ENCODE measurements at places on chromosomes 7 and 10. TPM values are rescaled to one million over a fixed set of nuclear protein-coding genes. Genes with fewer than 3 reads are reported as not detected.

- DNase-seq: no peak
Measured at GRCh38 chr7:25967278-25968204, 184.5 kb upstream of the NFE2L3 start.

Gene BTBD16
- total RNA-seq: not detected

DNA sequence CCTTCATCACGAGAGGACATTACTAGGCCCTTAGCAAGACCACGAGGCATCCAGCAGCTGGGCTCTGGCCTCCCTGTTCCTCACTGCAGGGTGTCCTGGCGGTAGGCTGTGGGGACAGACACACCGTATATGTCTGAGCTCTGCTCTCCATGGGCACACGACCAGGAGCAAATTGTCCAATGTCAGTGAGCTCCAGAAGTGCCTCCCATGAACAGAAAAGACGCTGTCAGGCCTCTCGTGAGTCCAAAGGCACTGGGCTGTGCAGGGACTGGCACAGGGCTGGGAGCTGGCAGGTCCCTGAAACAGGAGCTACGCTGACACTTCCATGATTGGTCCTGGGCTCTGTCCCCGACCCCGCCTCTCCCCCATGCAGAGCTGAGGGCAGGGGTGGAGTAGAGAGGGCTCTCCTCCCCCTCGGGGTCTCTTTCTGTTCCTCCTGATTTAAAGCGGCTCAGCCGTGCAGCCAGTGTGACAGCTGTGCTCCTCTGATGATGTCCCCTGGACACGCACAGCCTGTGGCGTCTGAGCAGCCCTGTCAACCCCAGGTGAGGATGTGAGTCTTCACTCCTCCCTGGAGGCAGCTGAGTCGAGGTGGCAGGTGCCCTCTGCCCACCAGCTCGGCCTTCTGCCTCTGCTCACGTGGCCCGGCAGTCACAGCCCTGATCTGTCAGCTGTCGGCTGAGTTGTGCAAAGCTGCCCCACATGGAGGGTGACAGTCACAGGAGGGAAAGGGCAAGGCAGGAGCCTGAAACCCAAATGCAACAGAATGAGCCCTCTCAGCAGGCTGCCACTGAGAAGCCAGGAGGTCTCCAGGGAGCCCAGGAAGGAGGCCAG is 13.0 kb downstream of the ANTXRL start:
- DNase-seq: no peak

- DNase-seq: no peak
Measured at GRCh38 chr10:93596539-93596938, 4.5 kb downstream of the RBP4 start.

DNA sequence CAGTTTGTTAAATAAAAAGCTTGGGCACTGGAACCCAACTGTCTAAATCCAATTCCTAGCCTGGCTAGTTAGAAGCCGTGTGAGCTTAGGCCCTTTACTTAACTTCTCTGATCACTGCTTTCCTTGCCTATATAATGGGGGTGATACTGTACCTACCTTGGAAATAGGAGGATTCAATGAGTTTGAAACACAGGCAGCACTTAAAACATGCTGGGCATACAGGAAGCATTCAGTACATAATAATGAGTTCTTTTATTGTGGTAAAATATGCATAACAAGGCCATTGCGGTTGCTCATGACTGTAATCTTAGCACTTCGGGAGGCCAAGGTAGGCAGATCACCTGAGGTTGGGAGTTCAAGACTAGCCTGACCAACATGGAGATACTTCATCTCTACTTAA is 47.4 kb upstream of the SEPHS1 start:
- DNase-seq: no peak

GRCh38 chr7:66967029-66967428 is 28.4 kb downstream of the SBDS start:
- no peak for DNase-seq

Gene CHAT
- not detected for total RNA-seq

GRCh38 chr7:68246189-68246633 is 1249.6 kb downstream of the TYW1 start:
- DNase-seq: peak; percentile 88

GRCh38 chr10:124926548-124926947 is 15.4 kb upstream of the ZRANB1 start:
- no peak for DNase-seq

- peak; percentile 97 for DNase-seq
Measured at GRCh38 chr7:33986951-33987947, 81.9 kb downstream of the BMPER start.

Gene RAMP3
- total RNA-seq: not detected

GRCh38 chr10:101816376-101816775 is 1.9 kb downstream of the OGA start:
- DNase-seq: no peak

Gene CFAP70
- total RNA-seq: 3.7 TPM

DNA sequence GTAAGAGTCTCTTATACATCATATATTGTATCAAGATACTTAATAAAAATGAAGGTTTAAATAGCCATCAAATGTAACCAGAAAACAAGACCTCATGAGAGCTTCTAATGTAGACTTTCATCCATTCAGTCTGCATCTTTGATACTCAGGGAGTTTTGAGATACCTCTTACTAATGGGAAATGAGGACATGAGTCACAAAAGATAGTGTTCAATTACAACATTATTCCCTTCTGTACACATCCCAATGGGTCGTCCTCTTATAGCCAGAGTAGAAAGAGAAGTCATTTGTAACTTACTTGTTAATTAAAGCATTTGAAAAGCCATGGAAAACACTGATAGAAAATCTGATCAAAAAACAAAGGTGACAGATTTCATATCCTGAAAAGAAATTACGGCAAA is 19.4 kb downstream of the SHTN1 start:
- DNase-seq: no peak
